ENCODE measurements at places on chromosomes 4 and X.
A peak's percentile ranks its signal among the peaks of the same experiment; 100 is the strongest.

- DNase-seq = no peak
Measured at GRCh38 chr4:158458271-158458895, 63.3 kb upstream of the RXFP1 start.

- DNase-seq = no peak
Measured at GRCh38 chr4:2395584-2395983, 22.9 kb downstream of the ZFYVE28 start.

DNA sequence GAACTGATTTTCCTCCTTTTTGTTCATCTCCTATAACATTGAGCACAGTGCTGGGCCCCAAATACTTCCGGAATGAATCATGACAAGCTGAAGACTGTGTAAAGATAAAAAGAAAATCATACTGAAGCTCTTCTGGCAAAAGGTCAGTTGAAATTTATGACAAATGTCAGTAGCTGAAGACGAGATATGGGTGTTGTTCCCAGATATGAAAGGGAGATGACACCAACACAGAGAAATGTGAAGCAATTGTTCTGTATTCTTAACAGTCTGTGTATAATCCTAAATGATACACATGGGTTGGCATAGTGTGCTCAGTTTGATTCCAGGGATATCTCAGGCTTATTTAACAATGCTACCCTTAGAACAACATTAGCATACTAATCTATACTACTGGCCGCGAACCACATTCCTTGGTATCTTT lies 170.5 kb upstream of the PITX2 start:
- no peak for DNase-seq

- no peak for DNase-seq
Measured at GRCh38 chr4:76582074-76582816, 147.2 kb downstream of the SHROOM3 start.

- no peak for DNase-seq
Measured at GRCh38 chr4:97912156-97912555, 231.1 kb downstream of the STPG2 start.

GRCh38 chr4:47577779-47578553 lies 92.9 kb downstream of the ATP10D start:
- DNase-seq = no peak

DNA sequence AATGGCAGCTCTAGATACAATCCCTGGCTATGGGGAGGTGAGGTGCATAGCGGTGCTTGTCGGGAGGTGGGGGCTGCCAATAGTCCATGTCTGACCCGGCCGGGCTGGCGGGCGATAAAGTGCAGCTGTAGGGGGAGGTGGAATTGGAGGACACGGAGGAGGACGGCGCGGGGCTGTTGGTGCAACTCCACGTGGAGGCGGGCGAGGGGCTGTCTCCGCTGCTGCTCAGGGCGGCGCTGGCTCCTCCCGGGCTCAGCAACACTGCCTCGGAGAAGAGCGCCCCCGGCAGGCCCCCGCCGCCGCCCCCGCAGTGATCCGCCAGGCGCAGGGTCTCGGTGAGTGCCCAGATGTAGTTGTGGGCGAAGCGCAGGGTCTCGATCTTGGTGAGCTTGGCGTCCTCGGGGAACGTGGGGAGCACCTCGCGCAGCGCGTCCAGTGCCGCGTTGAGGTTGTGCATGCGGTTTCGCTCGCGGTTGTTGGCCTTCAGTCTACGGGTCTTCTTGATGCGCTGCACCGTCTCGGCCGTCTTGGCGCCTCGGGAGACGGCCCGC lies 1.3 kb downstream of the NEUROG2 start:
- DNase-seq = no peak

GRCh38 chr4:81131066-81131465 lies 84.0 kb downstream of the PRKG2 start:
- DNase-seq = no peak

GRCh38 chrX:19133231-19133630 lies 11.0 kb upstream of the ADGRG2 start:
- no peak for DNase-seq

GRCh38 chr4:48812866-48813265 lies 18.0 kb upstream of the OCIAD1 start:
- no peak for DNase-seq

GRCh38 chr4:106801386-106801785 lies 234.7 kb downstream of the DKK2 start:
- DNase-seq = no peak

DNA sequence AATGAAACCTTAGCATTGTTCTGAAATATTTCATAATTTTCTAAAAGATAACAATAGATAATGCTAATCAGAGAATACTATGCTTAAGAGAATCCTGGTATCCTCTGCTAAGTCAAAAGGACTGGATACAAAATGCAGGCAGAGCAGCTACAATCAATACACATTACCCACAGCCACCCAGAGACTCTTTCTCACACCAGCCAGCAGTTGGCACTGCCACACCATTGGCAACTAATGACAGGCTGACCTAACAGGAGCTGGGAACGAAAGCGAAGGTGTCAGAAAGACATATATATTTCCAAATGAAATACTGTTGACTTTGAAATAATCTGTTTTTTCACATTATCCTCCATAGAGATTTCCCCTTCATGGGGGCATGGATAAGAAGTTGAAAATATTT lies 122.6 kb upstream of the PLAC1 start:
- DNase-seq = no peak

- DNase-seq = no peak
Measured at GRCh38 chr4:67546971-67547370, 1.7 kb upstream of the CENPC start.

- DNase-seq = no peak
Measured at GRCh38 chr4:72473434-72473900, 95.6 kb downstream of the ADAMTS3 start.

- DNase-seq = no peak
Measured at GRCh38 chrX:5180135-5180741, 1048.4 kb downstream of the NLGN4X start.

- peak; percentile 40 for DNase-seq
Measured at GRCh38 chr4:972651-973424, 531 bp downstream of the DGKQ start.

DNA sequence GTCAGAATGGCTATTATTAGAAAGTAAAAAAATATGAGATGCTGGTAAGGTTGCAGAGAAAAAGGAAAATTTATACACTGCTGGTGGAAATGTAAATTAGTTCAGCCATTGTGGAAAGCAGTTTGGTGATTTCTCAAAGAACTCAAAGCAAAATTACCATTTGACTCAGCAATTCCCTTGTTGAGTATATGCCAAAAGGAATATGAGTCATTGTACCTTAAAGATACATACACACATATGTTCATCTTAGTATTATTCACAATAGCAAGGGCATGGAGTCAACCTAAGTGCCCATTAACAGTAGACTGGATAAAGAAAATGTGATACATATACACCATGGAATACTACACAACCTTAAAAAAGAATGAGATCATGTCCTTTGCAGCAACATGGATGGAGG lies 148.2 kb downstream of the COMMD8 start:
- no peak for DNase-seq

DNA sequence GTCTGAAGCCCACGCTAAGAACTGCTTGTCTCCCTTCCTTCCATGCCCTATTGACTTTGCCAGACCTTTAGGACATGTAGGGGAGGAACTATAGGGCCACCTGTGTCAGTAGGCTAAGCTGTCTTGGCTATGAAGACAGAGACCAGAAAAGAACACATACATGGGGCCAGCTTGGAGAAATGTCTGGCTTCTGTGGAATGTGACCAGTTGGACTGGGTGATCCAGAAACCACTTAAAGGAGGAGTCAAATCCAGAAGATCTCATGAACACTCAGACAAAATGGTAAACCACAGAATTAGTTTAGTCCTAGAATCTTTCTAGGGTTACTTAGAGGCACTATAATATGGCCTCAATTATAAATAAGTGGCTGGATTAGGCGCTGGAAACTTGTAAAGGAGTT lies 42.0 kb downstream of the PHKA2 start:
- no peak for DNase-seq

DNA sequence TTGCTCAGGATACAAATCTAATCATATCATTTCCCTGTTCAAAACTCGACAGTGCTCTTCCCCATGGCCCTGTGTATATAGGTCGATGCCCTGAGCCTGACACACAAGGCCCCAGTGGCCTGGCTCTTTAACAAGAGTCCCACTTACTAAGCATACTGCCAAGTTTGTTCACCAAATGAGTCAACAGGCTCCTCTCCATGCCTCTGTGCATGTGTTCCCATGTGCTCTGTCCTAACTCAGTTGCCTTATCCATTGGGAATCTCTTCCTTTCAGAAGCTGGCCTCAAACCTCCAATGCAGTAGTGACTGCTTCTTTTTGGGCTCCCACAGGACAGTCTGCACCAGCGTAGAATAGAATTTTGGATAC lies 18.9 kb upstream of the CXCR3 start:
- DNase-seq = no peak

DNA sequence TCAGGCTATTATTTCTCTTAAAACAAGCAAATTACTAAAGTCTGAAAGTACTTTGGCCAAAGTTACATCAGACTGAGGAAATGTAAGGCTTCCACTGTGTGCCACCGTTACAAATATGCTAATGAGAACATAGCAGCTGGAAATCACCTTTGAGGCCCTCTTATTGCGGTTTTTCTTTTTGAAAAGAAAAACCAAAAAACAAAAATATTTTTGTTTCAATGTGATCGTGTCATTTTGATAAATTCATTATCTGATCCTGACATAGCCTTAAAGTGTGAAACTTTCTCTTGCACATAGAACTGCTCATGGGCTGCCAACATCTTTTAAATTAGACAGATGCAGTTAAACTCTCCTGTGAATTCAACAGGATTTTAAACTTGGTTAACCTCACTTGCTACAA lies 2.8 kb upstream of the TIFA start:
- no peak for DNase-seq

DNA sequence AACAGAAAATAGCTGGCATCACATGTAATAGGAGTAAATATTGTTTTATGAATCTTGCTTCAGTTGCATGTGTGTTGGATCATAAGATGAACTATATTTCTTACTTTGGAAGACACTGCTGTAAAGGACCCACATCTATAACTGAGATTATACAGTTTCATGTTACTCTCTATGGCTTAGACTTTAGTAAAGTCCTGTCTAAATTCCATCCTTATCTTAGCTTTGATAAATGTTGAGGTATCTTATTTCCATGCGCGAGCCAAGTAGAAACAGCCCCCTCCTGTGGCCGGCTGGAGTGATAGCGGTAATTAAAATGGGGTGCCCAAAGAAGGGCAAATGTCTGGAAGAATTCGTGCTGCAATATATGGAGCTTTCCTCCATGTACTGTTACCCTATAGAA lies 43.0 kb downstream of the CCDC158 start:
- DNase-seq = peak; percentile 6

DNA sequence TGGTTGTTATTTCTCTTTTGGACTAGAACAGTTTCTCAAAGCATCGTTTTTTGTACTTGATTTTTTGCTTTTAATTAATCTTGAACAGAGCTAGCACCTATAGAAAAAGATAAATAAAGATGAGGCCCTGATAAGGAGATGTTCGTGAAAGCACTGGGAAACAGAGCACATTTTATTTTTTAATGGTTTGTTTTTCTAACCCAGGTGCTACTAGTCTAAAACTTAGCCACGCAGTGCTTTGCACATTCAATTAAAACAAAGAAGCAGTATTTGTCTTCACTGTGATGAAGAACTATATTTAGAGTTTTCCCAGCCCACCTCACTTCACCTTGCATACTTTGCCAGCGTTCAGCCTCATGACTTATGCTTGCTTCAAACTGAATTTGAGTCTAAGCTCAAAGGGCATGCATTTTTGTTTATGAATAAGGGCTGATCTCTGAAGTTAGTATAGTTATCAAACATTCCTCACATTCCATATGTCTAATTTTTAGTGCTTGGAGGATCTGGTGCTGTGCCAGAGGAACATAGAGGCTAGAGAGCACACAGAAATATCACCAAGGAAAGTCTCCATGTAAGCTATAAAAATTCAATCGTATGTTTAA lies 76.7 kb downstream of the WWC2 start:
- no peak for DNase-seq

- DNase-seq = no peak
Measured at GRCh38 chrX:67604979-67605703, 61.3 kb downstream of the AR start.

GRCh38 chr4:30722359-30723200 lies 2.4 kb downstream of the PCDH7 start:
- no peak for DNase-seq

- DNase-seq = no peak
Measured at GRCh38 chrX:122268353-122268752, 915.7 kb upstream of the GRIA3 start.

DNA sequence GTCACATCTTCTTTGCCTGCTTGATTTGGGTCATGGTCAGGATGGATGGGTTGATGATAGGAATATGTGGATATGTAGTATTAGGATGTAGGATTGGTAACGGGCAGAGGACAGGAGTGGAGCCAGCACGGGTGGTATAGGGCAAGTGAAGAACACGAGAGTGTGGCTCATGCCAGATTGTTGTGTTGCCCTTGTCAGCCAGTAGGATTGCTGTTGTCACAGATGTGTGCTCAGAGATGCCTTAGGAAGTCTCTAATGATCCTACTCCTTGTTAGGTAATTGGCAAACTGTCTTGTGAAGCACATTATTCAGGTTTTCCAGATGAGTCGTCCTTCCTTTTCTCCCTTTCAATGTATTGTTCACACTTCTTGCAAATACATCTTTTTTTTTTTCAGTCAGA lies 5.5 kb downstream of the ATP10D start:
- no peak for DNase-seq

DNA sequence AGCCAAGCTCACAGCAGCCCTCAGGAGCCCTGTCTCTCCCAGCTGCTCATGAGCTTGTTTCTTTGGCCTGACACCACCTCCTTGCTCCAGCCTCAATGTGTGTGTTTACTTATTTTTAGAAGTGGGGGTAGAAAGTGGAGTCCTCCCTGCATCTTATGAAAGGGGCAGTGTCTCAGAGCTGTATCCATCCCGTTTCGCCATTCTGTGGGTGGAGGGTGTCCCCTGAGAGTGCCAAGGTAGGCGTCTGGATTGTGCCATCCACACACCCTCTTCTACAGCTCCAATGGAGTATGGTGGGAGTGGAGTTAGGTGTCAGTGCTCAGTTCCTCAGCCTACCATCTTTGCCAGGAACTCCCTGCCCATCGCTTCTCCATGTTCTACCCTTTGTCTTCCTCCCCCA lies 8.3 kb downstream of the SPON2 start:
- no peak for DNase-seq

DNA sequence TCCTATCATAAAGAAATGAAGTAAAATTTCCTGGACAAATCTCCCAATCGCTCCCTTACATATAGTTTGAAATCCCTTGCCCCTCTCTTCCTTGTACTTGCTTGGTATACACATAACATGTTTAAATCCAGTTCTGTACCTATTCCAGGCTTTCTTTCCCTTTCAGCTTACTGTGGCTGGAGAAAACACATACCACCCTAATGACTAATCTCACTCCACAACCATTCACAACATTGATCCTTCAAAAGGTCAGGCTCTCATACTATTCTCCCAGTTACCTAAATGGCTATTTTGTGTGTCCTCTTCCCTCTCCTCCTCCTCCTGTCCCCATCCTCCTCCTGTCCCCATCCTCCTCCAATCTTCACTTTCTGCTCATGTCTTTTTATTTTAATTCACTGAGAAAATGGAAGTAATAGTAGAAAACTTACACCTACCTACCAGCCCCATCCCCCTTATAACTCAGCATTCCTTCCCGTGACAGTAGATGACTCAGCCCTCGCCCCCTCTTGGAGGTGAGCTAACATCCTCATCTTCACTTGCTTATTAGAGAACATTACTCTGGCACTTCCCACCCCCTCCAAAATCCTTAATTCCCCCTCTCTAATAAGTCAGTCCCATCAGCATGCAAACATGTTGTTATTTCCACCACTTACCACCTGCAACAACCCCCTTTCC lies 77.5 kb downstream of the IL15 start:
- no peak for DNase-seq

- DNase-seq = no peak
Measured at GRCh38 chr4:25750874-25751273, 95.2 kb downstream of the SLC34A2 start.

GRCh38 chr4:109290918-109291317 lies 11.5 kb downstream of the COL25A1 start:
- DNase-seq = no peak

Data from activated T-helper 1 cell treated with Interleukin-2 at 50 U/mL for 16 hours (primary cell).